ENCODE measurements at places on chromosomes 16 and 17.

DNA sequence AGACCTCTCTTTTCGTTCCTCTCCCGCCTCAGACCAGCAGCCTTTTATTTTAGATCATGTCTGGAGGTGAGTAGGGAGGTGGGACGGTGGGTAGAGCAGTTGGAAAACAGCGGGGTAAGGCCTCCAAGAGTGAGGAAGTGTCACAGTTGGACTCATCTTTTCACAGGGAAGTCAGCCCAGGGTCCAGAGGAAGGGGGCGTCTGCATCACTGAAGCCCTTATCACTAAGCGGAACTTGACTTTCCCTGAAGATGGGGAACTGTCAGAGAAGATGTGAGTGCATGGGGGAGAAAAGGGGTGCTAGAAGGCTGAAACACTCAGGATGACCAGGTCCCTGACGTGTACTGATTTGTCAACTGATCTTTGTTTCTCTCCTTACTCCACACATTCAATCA is 461 bp downstream of the LRRC46 start:
- no peak for DNase-seq

GRCh38 chr17:72076678-72077030 is 44.2 kb upstream of the SOX9 start:
- no peak for DNase-seq

GRCh38 chr16:31088459-31089183 is at the start of gene PRSS53:
Gene PRSS53 (minus strand): TSS chr16:31088943. CDS start chr16:31088809, 134 bp downstream.
- no peak for DNase-seq

- peak; percentile 34 for DNase-seq
Observed at GRCh38 chr16:80230328-80231120, 310.3 kb upstream of the DYNLRB2 start.

GRCh38 chr16:89811321-89811720 is 5.1 kb downstream of the FANCA start:
- no peak for DNase-seq
